ENCODE measurements at places on chromosomes 2 and 18.

DNA sequence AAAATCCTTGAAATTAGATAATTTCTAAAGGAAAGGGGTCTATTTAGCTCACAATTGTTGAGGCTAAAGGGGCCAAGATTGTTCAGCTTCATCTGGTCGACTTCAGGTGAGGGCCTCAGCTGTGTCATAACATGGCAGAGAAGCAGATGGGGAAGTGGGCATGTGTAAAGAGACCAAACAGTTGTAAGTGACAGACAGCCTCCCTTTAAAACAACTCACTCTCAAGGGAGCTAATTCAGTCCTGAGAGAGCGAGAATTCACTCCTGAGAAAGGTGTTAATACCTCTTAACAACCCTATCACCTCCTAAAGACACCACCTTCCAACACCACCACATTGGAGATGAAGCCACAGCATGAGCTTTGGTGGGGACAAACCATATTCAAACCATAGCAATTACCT, 62.4 kb downstream of the KCMF1 start:
- no peak for ATAC-seq

- no peak for ATAC-seq
Measured at GRCh38 chr2:25281522-25281921, 60.2 kb downstream of the DNMT3A start.

GRCh38 chr2:222418739-222419138, 5.6 kb upstream of the SGPP2 start:
- no peak for ATAC-seq

DNA sequence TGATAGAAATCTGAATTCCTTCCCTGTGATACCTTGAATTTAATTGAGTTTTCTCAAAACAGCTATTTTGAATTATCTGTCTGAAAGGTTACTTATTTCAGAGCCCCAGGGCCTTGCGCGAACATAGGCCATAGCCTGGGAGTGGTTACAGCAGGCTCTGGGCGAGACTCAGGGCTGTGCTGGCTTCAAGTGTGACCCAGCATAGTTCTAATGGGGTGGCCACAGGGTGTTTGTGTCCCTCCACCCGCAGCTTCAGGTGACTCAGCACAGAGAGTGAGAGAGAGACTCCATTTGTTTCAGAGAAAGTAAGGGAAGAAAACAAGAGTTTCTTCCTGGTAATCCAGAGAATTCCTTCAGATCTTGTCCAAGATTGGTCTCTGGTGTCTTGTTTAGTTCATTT, 137.9 kb upstream of the POU3F3 start:
- ATAC-seq, result no peak

GRCh38 chr2:179348906-179349305, 84.3 kb upstream of the SESTD1 start:
- peak; percentile 48 for ATAC-seq

DNA sequence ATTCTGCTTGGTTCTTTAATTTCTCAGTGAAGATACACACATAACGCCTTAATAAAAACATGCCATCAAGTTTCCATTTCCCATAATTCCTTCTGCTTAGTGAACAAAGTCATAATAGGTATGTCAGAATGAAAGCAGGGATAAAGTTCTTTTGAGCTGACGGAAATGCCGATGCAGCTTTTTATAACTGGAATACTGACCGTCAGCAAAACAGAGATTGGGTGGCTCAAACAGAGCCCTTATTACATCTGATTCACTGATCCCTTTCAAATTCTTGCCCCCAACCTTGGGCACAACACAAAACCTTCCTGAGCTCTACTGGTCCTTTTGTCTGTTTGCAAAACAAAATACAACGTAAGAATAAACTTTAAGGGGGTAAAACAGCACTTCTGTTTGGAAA, 140.4 kb downstream of the CDH2 start:
- ATAC-seq, result no peak

Data from motor neuron (in vitro differentiated cells).